ENCODE measurements at places on chromosomes 16 and 17.

- peak; percentile 93 for DNase-seq
Measured at GRCh38 chr16:89246903-89247733, 29.6 kb downstream of the ZNF778 start.

- no peak for DNase-seq
Measured at GRCh38 chr17:68089881-68090280, 54.3 kb downstream of the KPNA2 start.

DNA sequence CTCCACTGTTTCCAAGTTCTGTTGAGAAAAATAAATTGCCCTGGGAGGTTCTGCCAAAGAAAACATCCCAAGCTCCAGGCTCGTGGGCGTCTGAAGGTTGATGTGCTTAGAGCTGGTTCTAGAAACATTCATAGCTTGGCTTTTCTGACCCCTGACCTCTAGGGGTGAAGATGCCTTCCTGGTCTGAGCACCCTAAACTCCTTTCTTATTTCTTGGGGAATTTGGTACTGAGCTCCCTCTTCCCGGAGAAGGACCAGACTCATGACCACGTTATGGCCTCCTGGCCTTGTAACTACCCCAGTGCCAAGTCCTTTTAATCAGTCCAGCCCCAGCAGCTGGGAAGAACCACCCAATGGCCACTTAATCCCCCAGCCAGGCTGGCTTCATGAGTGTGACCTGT is 66.4 kb downstream of the MYH11 start:
- no peak for DNase-seq

DNA sequence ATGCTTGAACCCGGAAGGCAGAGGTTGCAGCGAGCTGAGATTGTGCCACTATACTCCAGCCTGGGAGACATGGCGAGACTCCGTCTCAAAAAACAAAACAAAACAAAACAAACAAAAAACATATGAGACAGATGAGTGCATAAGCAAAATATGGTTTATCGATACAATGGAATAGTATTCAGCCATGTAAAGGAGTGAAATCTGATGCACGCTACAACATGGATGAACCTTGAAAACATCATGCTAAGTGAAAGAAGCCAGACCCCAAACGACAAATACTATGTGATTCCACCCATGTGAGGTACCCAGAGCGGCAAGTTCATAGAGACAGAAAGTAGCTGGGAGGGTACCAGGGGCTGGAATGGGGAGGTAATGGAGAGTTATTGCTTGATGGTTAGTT is 6.8 kb downstream of the PLCD3 start:
- DNase-seq = no peak

GRCh38 chr16:27238016-27238587 is 30.5 kb downstream of the NSMCE1 start:
- DNase-seq = peak; percentile 44

DNA sequence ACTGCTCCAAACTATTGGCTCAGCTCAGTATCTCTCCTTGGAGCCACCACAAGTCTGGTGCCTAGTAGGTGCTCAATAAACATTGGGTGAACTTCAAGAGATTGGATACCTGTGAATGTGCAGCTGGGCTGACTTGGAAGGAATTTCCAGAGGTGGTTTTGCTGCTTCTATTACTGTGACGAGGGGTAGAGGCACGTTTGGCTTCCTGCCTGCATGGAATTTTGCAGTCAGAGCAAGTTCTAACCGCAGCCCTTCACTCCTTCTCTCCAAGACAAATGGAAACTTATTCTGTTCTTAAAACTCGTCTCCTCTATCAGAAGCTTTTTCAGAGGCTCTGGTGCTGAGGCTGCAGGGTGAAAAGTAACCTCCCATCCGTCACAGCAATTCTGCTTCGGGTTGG is 342.5 kb downstream of the CPPED1 start:
- DNase-seq = no peak

- DNase-seq = no peak
Measured at GRCh38 chr17:29378500-29378899, 11.7 kb upstream of the TAOK1 start.

DNA sequence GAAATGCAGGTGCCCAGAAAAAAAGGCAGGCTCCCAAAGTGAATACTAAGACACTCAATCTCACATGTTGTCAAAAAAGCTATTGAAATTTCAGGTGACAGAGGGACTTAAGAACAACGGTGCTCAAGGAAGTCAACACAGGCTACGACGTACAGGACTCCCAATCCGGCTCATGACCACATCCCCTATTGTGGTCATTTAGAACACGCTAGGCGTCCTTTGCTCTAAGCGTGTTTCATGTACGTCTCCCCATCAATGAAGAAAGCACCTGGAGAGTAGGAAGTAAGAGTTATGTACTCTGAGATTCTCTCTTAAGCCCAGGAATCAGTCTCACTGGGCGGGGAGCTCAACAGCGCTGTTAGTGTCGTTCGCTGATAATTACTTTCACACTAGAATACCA is 94.1 kb downstream of the MRM3 start:
- DNase-seq = no peak

- DNase-seq = peak; percentile 72
Measured at GRCh38 chr16:27405546-27406451, 3.8 kb downstream of the IL21R start.

DNA sequence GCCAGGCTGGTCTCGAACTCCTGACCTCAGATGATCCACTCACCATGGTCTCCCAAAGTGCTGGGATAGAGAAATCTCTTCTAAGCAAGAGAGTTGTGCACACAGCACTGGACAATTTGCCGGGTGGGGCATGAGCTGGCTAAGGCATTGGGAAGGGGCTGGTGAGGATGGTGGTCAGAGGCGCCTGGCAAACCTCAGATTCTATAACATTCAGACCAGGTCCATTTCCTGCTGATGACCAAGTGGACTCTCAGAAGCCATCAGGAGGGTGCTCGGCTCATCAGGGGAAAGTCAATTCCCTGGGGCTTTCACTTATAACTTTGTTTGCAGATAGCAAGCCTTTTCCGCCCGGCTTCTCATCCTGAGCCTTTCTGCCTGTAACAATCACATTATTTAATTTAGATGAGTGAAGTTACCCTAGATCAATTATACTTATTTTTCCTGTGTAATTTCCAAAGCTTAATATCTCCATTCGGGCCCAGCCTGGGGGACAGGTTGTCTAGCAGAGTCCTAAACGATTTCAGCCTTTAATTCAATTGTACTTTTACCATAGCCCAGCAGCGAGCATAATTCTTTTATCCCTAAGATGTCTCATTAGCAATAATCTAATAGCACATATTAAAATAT is 15.0 kb upstream of the SLC6A2 start:
- DNase-seq = no peak

DNA sequence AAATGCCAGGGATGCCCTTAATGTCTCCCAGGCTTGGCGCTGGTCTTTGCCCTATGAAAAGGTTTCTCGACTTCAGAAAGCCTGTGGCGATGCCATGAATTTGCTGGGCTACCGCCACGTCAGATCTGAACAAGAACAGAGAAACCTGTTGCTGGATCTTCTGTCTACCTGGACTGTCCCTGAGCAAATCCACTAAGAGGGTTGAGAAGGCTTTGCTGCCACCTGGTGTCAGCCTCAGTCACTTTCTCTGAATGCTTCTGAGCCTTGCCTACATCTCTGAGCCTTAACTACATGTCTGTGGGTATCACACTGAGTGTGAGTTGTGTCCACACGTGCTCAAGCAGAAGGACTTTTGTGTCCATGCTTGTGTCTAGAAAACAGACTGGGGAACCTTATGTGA is 11.4 kb downstream of the CHST4 start:
- DNase-seq = peak; percentile 10

DNA sequence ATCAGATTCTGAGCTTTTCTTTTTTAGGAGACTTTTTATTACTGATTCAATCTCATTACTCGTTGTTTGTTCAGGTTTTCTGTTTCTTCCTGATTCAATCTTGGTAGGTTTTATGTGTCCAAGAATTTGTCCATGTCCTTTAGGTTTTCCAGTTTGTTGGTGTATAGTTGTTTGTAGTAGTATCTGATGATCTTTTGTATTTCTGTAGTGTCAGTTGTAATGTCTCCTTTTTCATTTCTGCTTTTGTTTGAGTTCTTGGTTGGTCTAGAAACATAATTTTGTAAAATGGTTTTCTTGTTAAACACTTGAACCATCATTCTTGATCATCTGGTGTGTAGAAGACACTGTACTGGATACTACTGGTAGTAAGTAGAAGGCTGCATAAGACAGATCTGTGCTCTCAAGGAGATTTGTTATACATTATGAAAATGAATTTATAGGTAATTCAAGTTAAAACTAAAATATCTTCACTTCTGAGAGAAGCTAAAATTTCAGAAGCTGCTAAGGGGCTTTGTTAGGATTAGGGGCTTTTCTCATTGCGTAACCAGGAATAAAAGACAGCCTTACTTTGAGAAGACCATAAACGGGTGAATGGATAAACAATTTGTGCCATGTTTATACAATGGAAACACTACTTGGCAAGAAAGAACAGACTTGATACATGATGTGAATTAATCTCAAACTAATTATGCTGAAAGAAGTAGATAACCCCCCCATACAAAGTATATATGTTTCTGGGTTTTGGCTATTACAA is 44.0 kb downstream of the NSRP1 start:
- DNase-seq = no peak

Data from stimulated activated CD8-positive, alpha-beta memory T cell treated with anti-CD3 and anti-CD28 coated beads, Interleukin-2, amount 100 ng/mL, for 48 hours (primary cell).